ENCODE measurements at places on chromosomes 5 and 9. TPM values are rescaled to one million over a fixed set of nuclear protein-coding genes. Genes with fewer than 3 reads are reported as not detected.

Gene N4BP3
- 7.9 TPM for total RNA-seq

Gene LCN6
- total RNA-seq, result 2.9 TPM

Gene LNPEP
- total RNA-seq, result 59.6 TPM

Gene CCL19
- 2.4 TPM for total RNA-seq

Gene LCN2
- 83.4 TPM for total RNA-seq

Gene GABRA1
- not detected for total RNA-seq

Gene CDH6
- 7.2 TPM for total RNA-seq

Gene LCN15
- not detected for total RNA-seq

Gene HK3
- 61.2 TPM for total RNA-seq

Gene NPR3
- total RNA-seq, result 35.8 TPM

Gene PRRX2
- total RNA-seq, result 2.5 TPM

Gene FOXD1
- total RNA-seq, result 0.74 TPM

Gene HRH2
- 9.6 TPM for total RNA-seq

Gene ANKRD55
- 0.41 TPM for total RNA-seq

Gene GRXCR2
- total RNA-seq, result not detected

Gene NME5
- total RNA-seq, result 7.3 TPM

Gene C5orf58
- not detected for total RNA-seq

Gene IFNA2
- not detected for total RNA-seq

Gene RXRA
- total RNA-seq, result 85.7 TPM

Gene PTGS1
- total RNA-seq, result 14.9 TPM

Gene NINJ1
- total RNA-seq, result 46.6 TPM

Gene ISL1
- total RNA-seq, result 0.15 TPM

Gene CMYA5
- total RNA-seq, result 2.0 TPM

Gene RXFP3
- not detected for total RNA-seq

Gene TCF7
- 5.7 TPM for total RNA-seq

Gene MAMDC2
- 35.1 TPM for total RNA-seq

Gene FAM13B
- 42.9 TPM for total RNA-seq

Gene SREK1
- 60.7 TPM for total RNA-seq

Gene INSL4
- not detected for total RNA-seq

Gene PAIP2
- 84.1 TPM for total RNA-seq

Gene SHISAL2B
- total RNA-seq, result not detected

Gene RASGEF1C
- not detected for total RNA-seq

Gene DPYSL3
- 45.7 TPM for total RNA-seq

Gene EEIG1
- total RNA-seq, result 36.0 TPM

Gene BTNL8
- 5.3 TPM for total RNA-seq

Gene CDKN2A
- total RNA-seq, result 8.4 TPM

Gene PITX1
- 0.47 TPM for total RNA-seq

Gene TMEM252
- total RNA-seq, result 0.30 TPM

Gene TPPP
- total RNA-seq, result 16.2 TPM

Gene SPINK4
- total RNA-seq, result not detected

Gene IGFBPL1
- total RNA-seq, result 0.35 TPM

Gene C5orf22
- 20.8 TPM for total RNA-seq

Gene ETF1
- total RNA-seq, result 90.7 TPM

Gene THG1L
- total RNA-seq, result 11.3 TPM

Gene PCDHB2
- total RNA-seq, result 5.6 TPM

Gene TXNDC8
- total RNA-seq, result not detected

Gene OR13D1
- not detected for total RNA-seq

Gene EXOSC3
- total RNA-seq, result 34.6 TPM

Gene DMRT1
- not detected for total RNA-seq

Gene MEIKIN
- not detected for total RNA-seq

Gene DBH
- total RNA-seq, result not detected

Gene CYFIP2
- 36.6 TPM for total RNA-seq

Gene EPB41L4B
- total RNA-seq, result 12.1 TPM
